ENCODE measurements at places on chromosomes 12 and 14.

- DNase-seq = no peak
Measured at GRCh38 chr12:28539691-28540323, 349.6 kb downstream of the CCDC91 start.

DNA sequence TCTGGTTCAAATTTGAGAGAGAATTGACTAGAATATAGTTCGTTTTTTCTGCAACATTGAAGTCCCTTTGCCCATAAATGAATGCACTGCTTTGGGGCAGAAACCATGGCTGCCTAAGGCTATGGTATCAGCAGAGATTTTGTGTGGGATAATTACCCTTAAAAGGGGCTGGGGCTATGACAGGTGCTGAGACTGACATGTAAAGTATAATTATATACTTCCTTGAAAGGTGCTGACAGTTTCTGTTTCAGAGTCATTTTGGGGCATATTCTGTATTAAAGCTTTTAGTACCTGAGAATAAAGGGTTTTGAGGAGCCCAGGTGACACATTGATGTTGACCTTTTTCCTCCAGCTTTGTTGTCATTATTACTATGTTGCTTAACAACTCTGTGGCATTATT, 150.3 kb upstream of the PTPRQ start:
- DNase-seq = no peak

GRCh38 chr14:59627011-59627520, 50.5 kb upstream of the CCDC175 start:
- DNase-seq = no peak

- no peak for DNase-seq
Measured at GRCh38 chr12:71201136-71201679, 43.4 kb upstream of the TSPAN8 start.

DNA sequence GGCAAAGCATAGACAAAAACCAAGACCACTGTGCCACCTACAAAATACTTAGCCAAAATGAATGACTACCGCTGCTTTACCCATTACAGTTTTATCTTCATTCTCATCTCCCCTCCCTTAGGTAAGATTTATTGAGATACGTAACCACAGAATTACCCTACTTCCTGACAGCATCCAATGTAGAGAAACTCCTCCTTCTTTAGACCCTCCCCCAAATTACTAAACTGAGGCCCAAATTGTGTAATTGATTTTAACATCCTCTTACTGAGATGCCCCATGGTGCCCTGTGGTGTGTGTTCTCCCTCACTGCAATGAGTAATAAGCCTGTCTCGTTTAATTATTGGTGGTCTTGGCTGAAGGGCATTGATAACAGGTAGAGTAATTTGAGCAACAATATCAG, 19.1 kb downstream of the VRK1 start:
- DNase-seq = no peak

DNA sequence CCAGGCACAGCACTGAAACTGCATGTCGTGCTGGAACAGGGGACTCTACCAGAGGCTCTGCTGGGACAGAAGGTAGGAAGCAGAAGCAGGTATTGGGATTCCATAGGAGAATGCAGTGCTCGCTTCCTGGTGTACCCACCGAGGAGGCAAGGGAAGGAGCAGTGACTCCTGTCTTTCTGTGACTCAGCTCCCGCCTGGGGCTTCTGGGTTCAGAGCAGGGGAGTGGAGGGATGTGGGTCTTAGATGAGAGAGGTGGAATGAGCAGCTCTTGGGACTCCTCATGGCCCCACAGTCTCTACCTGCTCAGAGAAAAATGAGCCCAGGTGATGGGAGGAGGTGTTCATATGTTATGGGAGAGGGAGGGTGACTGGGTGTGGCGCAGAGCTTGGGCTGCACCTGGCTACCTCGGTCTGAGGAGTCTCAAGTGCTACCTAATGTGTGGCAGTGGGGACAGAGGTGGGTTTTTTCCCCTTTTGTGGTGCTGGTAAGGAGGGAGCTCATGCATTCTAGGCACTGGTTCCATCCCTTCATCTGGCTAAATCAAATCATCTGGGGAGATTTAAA, 26.3 kb downstream of the WNT5B start:
- DNase-seq = no peak

DNA sequence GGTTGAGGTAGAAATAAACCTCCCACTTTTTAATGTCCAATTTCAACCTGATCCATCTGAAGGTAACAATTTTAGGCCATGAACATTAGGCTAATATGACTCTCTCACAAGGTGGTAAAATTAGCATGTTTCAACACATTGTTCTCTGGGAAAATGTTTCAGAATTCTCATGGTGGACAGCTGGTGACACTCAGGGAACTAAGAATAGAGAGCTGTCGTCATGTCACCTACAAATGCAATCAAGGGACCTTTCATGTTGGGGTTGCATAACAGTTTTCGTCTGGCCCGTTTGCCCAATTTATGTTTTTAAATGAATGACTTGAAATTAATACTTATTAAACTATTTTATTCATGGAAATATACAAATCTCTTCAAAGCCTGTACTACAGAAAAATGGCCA, 180.7 kb upstream of the PRICKLE1 start:
- DNase-seq = no peak

- DNase-seq = no peak
Measured at GRCh38 chr12:16300736-16301135, 23.3 kb upstream of the SLC15A5 start.

GRCh38 chr12:42790761-42791151, 201.2 kb upstream of the PRICKLE1 start:
- DNase-seq = no peak

GRCh38 chr12:69913526-69913925, 88.5 kb downstream of the MYRFL start:
- DNase-seq = no peak

DNA sequence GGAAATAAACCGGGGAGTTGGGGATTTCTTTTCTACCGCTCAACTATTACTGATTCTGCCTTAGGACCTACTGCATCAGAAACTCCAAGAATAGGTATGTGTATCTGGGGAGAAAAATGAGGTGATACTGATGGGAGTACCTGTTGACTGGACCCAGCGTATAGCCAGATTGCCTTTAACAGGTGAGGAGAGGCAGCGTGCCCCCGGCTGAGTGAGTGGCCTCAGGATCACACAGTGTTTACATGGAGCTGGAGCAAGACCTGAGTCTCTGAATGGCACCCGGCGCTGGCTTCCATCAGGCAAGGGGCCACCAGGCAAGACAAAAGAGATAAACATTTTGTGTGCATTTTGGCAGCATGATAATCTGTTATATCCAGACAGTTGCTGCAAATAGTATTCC, 496.2 kb downstream of the EGLN3 start:
- DNase-seq = no peak

Measured in left lobe of liver (tissue), 2 donors.